ENCODE measurements at places on chromosomes 12 and 14. TPM values are rescaled to one million over a fixed set of nuclear protein-coding genes. Genes with fewer than 3 reads are reported as not detected.

- no peak for DNase-seq
Measured at GRCh38 chr14:77912754-77913556, 113.0 kb downstream of the ADCK1 start.

GRCh38 chr12:6372403-6373003, 2.9 kb downstream of the SCNN1A start:
- DNase-seq: peak; percentile 82

DNA sequence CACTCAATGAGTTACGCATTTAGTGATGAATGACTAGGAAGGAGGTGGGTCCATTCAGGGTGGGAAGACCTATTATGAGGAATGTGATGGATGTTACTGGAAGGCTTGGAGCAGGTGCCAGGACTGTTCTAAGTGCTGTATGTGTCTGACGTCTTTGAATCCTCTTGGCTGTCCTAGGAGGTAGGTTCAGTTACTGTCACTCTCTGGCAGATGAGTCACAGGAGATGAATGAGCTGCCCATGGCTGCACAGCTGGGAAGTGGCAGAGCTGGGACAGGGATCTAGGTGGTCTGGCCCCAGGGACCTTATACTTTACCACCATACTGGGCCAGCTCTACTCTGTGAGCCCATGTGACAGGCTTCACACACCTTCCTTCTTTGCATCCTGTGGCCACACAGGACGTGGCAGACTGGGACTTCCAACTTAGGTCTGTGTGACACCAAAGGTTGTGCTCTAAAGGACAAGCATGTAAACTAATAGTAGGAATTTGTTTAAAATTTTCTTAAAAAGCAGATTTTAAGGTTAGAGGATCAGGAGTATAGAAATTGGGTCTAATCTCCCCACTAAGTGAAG, 24.0 kb downstream of the TCTN1 start:
- DNase-seq: no peak

- DNase-seq: no peak
Measured at GRCh38 chr14:82366803-82367202, 833.1 kb upstream of the SEL1L start.

ST8SIA1 gene
- 9.7 TPM for total RNA-seq

- DNase-seq: no peak
Measured at GRCh38 chr12:89153341-89153740, 199.0 kb downstream of the DUSP6 start.

GRCh38 chr14:33650430-33650829, 300.4 kb downstream of the EGLN3 start:
- DNase-seq: no peak

- no peak for DNase-seq
Measured at GRCh38 chr14:106551265-106551664, 1024.9 kb downstream of the TMEM121 start.

SERPINA10 gene
- total RNA-seq: not detected

DNA sequence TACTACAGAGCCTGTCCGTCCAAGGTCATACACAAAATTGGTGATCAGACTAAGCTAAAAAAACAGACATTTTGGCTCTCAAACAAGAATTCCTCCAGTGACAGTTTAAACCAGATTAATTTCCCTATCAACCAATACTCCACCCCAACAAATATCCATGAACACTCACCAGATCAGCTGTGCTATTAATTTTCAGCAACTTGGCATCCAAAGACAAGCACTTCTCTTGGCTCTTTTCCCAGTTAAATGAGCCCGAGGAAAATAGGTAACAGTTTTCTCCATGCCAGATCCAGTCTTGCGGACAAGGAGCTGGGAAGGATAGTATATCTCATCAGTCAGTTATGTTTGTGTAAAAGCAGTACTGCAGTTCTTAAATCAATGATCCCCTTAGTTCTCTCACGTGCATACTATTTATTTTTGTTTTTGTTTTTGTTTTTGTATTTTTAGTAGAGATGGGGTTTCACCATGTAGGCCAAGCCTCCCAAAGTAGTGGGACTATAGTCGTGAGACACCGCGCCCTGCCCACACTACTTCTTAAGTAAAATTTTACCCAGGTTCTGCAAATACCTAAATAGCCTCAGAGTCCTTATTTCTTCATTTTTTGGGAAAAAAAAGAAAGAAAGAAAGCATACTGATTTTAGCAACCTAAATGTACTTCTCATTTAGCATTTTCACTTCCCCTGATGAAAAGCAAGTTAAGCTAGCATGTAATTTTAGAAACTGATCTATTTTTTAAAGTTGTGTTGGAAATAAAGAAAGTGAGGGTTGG, 11.1 kb downstream of the OLR1 start:
- DNase-seq: no peak

GRCh38 chr14:95048771-95049312, 108.5 kb downstream of the DICER1 start:
- DNase-seq: peak; percentile 42

KRT82 gene
- total RNA-seq: not detected

RDH16 gene
- total RNA-seq: 2.9 TPM

FOXN4 gene
- 0.55 TPM for total RNA-seq

GRCh38 chr14:85471156-85471555, 58.8 kb upstream of the FLRT2 start:
- DNase-seq: no peak

GRCh38 chr14:101200008-101200649, 296.6 kb upstream of the RTL1 start:
- DNase-seq: peak; percentile 17

NPFF gene
- not detected for total RNA-seq

POTEM gene
- total RNA-seq: not detected

CCDC175 gene
- total RNA-seq: not detected

GRCh38 chr12:62211510-62211909, 48.7 kb upstream of the USP15 start:
- no peak for DNase-seq

GPR68 gene
- total RNA-seq: 0.23 TPM

DNA sequence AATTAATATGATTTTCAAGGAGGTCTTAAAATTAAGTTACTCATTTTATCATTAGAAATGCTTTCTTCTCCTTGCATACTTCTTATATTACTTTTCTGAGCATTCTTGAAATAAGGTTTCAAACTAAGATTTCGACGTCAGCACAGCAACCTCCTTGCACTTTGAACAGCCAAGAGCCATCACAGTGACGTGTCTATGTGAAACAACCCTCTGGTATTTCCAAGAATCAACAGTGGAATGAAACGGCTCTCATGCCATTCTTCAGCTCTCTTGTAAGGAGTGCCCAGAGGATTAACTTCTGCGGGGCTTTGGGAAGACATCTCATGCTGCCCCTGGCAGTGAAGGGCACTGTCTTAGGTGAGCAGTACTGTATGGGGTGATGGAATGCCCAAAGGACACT, 109.2 kb downstream of the EFCAB11 start:
- no peak for DNase-seq

SLC25A3 gene
- total RNA-seq: 508 TPM

DNA sequence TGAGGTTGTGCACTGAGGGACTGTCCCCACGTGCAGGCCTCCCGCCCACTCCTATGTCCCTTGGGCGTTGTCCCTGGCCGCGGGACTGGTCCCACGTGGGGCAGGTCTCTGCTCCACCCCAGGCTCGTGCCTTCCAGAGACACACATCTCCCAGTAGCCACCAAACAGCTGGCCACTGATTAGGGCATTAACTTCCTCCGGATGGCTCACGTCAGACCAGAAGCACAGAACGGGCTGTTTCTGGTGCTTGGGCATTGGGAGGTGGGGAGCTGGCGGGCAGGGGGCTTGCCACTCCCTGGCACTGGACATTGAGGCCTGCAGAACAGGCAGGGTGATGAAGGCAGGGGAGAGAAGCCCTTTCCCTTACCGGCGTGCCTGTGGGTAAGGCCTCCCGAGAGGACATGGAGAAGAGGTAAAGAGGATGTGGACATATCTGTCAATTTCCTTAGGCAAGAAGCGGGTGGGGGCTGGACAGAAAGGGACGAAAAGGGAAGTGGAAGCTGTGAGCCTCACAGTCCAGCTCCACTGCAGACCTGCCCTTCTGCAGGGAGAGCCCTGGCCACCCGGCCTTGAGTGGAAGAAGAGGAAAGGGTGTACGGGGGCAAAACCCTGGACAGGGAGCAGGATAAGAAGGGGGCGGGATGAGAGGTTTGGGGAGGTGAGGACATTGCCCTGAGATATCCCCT, 101.2 kb downstream of the NINJ2 start:
- DNase-seq: no peak

DNA sequence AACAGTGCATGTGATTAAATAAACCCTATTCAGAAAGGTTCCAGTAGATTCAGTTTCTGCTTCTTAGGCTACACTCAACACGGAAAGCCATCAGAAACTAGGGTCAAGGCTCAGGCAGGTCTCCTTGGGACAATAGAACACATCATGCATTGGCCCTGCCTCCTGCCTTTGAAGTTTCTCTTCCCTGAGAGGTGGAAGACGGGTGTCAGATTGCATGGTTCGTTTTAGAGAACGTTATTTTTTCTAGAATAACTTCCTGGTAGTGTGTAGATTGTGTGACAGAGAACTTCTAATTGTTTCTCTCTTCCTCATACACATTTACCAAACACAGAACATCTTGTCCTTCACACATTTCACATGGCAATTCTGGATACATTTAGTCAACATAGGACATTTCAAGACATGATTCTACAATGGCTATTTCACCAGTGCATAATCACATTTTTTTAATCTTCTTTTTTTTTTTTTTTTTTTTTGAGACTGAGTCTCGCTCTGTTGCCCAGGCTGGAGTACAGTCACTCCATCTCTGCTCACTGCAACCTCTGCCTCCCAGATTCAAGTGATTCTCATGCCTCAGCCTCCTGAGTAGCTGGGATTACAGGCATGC, 106.6 kb upstream of the AMN1 start:
- DNase-seq: no peak

NCAPD2 gene
- 150 TPM for total RNA-seq

DNA sequence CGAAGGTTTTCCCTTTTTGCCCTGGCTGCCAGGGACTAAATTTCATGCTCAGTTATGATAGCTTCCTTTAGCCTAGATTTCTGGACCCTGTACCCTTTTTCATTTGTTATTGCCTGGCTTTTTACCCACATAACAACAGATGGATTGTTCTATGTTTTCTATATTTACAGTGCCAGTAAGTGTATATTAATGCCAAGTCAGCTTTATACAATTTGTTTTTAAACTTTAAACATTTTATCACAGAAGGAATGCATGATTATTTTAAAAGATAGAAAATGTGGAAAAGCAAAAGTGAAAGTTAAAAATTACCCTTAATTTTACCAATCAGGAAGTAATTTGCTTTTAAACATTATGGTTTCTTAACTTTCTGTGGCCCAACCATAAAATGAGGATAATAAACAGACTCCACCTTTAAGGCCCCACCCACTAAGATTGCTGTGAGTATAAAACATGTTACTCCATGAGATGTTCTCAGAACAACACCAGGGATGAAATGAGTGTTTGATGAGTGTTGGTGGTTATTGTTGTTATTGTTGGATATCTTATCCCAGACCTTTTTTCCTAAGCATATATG, 496.8 kb downstream of the EGLN3 start:
- no peak for DNase-seq

GRCh38 chr12:100229036-100229635, 28.5 kb downstream of the ACTR6 start:
- DNase-seq: peak; percentile 51

GRCh38 chr14:23409966-23410635, 2.0 kb upstream of the MYH6 start:
- DNase-seq: no peak

ASIC1 gene
- total RNA-seq: 4.5 TPM

- DNase-seq: no peak
Measured at GRCh38 chr14:36420149-36420687, 99.8 kb upstream of the MBIP start.

TRIM9 gene
- 4.5 TPM for total RNA-seq

- DNase-seq: no peak
Measured at GRCh38 chr12:20123465-20123864, 244.9 kb upstream of the PDE3A start.

FAM161B gene
- total RNA-seq: 1.3 TPM

SOAT2 gene
- total RNA-seq: 0.46 TPM

GRCh38 chr14:99505089-99505488, 23.9 kb downstream of the CCNK start:
- DNase-seq: no peak

DNA sequence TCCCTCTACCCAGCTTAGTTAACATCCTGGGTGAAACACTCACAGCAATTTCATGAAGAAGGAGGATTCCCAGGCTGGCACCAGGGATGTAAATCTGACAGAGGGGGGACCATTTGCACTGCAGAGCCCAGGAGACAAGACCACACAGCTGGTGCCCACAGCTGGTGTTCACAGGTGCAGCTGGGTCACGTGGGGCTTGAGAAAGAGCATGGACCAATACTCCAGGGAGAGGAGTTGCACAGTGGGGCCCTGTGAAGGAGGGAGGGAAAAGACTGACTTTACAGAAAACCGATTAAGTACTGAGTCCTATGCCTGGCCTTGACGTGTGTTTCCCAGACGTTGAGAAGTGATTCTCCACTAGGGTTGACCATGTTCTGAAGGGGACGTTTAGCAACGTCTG, 1316.7 kb upstream of the TMEM132C start:
- no peak for DNase-seq

GRCh38 chr14:85344171-85344570, 185.8 kb upstream of the FLRT2 start:
- DNase-seq: no peak

CCDC177 gene
- 4.0 TPM for total RNA-seq

DNA sequence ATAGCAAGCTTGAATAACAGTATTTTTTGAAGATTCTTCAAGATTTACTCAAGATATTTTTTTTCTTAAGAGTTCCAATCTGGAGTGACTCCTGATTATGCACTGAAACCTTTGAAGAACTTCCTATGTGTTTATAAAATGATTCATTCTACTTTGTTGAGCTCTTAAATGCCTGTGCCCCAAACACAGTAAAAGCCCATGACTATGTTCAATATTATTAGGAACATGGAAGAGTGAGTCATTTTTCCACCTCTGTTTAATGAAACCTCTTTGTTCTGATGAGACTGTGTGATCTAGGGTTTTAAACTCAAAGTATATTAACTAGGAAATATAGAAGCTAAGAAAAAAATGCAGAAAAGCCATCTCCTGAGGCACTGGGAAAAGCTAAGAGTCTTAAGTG, 415.0 kb upstream of the FBXO33 start:
- no peak for DNase-seq

DNA sequence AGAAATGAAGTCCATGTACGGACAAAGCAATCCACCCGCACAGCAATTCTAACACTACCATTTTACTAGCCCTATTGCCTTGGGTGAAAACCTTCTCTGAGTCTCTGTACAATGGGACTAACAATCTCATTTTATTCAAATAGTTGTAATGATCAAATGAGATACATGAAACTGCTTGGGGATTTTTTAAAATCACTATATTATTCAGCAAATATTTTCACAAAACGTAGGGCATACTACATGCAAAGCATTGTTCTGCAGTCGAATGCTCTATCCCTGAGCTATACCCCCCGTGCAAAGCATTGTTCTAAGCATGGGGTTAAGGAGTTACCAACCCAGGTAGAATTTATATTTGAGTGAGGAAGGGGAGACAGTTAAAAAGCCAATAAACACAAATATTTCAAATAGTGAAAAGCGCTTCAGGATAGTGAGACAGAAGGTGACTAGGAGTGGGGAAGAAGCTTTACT, 554 bp upstream of the ATF7 start:
- DNase-seq: no peak

- no peak for DNase-seq
Measured at GRCh38 chr12:27207615-27208413, 36.3 kb upstream of the STK38L start.
